ENCODE measurements at places on chromosomes 13 and 19. TPM values are rescaled to one million over a fixed set of nuclear protein-coding genes. Genes with fewer than 3 reads are reported as not detected.

The ZNF296 gene
- total RNA-seq, result 1.7 TPM

The ZNF416 gene
- total RNA-seq, result 5.4 TPM

GRCh38 chr19:50718255-50719118 lies 1.1 kb downstream of the SHANK1 start:
- no peak overlapping the region for H3K27ac ChIP-seq
- peaks cover 5% of the 10 kb centered on the region for H3K4me1 ChIP-seq
- DNase-seq, result no peak
- H3K36me3 ChIP-seq, result no peaks in the 10 kb centered on the region
- H3K4me3 ChIP-seq, result peak overlapping the region; percentile 27
- H3K27me3 ChIP-seq, result peaks cover 70% of the 10 kb centered on the region

DNA sequence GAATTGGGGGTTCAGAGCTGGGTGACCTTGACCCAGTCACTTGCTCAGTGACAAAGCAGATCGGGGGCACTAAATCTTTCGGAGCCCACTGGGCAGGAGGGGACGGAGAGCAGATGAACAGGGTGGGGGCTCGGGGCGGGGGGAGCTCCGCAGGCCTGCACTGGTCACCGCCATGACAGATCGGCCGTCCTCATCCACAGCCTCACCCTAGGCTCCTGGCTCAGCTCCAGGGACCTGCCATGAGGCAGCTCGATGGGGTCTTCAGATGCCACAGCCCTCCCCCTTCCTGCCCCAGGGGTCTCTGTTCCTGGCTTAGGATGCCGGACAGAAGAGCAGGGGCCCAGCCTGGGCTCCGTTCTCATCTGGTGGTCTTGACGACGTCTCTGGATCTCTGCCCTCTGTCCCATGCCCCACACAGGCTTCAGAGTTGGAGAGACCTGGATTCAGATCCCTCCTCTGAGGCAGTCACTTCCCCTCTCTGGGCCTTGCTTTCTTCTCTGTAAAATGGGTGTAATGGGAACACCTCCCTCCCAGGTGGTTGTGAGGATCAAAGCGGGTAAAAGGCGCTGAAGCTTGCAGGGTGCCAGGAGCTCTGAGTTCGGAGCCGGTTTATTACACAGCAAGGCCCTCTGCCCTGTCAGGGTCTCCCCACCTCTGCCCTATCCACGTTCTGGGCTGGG lies 3.0 kb downstream of the KDM4B start:
- H3K4me1 ChIP-seq, result peaks cover 71% of the 10 kb centered on the region
- no peaks in the 10 kb centered on the region for H3K27me3 ChIP-seq
- no peak overlapping the region for H3K27ac ChIP-seq
- no peak for DNase-seq

DNA sequence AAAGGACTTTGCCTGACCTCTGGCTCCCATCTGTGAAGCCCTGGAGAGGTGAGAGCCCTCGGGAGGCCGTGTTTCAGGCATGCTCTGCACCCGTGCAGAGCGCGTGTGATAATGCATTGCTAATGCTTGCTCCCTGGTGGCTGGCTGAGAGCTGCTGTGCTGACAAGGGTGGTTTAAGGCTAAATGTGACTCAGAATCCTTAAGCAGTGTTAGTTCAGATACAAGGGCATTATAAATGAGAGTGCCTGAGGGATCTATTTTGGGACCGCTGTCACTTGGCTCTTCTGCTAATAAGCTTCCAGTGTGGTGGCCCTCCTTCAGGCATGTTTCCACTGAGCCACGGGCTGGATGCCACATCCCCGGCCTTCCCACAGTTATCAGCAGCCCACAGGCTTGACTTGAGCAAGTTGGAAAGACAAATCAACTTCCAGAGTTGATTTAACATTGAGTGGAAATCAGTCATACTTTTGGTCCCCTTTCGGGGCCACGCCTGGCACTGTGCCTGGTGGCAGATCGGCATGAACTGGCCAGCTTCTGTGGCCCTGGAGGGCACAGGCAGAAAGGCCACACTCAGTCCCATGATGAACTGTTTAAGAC lies 17.0 kb downstream of the ALOX5AP start:
- H3K4me1 ChIP-seq, result peaks cover 7% of the 10 kb centered on the region
- H3K27me3 ChIP-seq, result no peaks in the 10 kb centered on the region
- DNase-seq, result no peak
- H3K36me3 ChIP-seq, result peaks cover 20% of the 10 kb centered on the region
- H3K27ac ChIP-seq, result no peak overlapping the region

- no peaks in the 10 kb centered on the region for H3K36me3 ChIP-seq
- peaks cover 53% of the 10 kb centered on the region for H3K27me3 ChIP-seq
- H3K4me3 ChIP-seq, result no peak overlapping the region
- H3K27ac ChIP-seq, result no peak overlapping the region
- H3K4me1 ChIP-seq, result peaks cover 7% of the 10 kb centered on the region
Observed at GRCh38 chr19:35959968-35960320, 23.8 kb downstream of the LRFN3 start.

The GGACT gene
- total RNA-seq, result 3.4 TPM

Data from lower lobe of right lung (tissue), 2 donors.